ENCODE measurements at places on chromosomes 2 and 18. TPM values are rescaled to one million over a fixed set of nuclear protein-coding genes. Genes with fewer than 3 reads are reported as not detected.

- DNase-seq, result no peak
Observed at GRCh38 chr18:59231114-59231513, 11.2 kb downstream of the GRP start.

DNA sequence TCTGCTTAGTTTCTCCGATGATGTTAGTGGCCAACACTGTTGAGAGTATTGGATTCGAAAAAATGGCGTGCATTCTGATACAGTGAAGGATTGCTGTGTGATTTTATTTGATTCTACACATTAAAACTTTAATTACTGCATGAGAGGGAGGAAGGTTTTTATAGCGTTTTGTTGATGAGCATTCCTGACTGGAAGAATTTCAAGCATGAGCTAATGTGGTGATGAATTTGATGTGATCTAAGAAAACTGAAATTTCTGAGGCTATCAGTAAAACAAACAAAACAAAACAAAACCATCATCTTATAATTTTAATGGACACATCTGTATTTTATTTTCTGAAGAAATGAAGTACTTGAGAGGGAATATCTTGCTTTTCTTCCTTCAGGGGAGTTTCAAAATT lies 59.6 kb downstream of the ITGB6 start:
- no peak for DNase-seq

- DNase-seq, result no peak
Observed at GRCh38 chr2:128808462-128809258, 490.0 kb upstream of the HS6ST1 start.

DNA sequence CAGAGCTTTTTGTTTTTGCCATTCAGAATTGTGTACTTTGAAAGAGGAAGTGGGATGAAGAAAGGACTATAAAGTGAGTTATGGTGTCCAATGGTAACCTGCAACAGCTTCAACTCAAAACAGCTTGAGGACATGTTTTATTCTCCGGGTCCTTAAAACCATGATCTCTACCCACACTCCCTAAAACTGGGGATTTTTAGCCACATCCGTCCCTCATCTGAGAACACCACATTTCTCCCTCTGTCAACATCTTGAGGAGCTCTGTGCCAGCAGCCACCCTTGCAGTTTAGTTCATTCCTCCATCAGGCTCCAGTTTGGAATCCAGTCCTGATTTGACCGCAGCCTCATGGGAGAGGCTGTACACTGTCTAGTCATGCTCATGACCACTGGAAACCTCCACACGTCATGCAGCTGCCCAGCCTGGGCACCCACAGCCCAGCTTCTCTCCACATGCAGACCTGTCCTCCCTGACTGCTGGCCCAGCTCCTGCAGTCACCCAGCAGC lies 62.6 kb downstream of the C18orf63 start:
- no peak for DNase-seq

GRCh38 chr2:230872151-230872967 lies 7.6 kb downstream of the ITM2C start:
- DNase-seq, result no peak

GRCh38 chr2:234497594-234498235 lies 834 bp upstream of the ARL4C start:
- DNase-seq, result no peak

DNA sequence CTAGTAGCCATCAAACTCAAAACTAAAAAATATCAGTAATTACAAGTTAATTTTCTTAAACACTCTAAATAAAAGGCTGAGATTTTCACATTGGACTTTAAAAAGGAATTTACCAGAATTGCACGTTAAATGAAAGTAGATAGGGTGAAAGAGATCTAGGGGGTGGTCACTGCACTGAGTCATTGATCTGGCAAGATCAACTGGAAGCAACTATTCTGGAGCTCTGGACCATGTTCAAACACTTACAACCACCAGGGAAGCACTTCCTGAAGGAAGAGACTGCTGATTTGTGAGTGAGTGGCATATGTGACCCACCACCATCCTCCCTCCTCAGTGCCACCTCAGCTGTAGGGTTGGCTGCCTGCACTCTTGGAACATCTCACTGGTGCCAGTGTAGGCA lies 111.8 kb downstream of the UGGT1 start:
- DNase-seq, result no peak

- DNase-seq, result no peak
Observed at GRCh38 chr18:5449858-5450509, 93.8 kb downstream of the EPB41L3 start.

GRCh38 chr2:105865222-105865913 lies 120.7 kb downstream of the NCK2 start:
- DNase-seq, result no peak

DNA sequence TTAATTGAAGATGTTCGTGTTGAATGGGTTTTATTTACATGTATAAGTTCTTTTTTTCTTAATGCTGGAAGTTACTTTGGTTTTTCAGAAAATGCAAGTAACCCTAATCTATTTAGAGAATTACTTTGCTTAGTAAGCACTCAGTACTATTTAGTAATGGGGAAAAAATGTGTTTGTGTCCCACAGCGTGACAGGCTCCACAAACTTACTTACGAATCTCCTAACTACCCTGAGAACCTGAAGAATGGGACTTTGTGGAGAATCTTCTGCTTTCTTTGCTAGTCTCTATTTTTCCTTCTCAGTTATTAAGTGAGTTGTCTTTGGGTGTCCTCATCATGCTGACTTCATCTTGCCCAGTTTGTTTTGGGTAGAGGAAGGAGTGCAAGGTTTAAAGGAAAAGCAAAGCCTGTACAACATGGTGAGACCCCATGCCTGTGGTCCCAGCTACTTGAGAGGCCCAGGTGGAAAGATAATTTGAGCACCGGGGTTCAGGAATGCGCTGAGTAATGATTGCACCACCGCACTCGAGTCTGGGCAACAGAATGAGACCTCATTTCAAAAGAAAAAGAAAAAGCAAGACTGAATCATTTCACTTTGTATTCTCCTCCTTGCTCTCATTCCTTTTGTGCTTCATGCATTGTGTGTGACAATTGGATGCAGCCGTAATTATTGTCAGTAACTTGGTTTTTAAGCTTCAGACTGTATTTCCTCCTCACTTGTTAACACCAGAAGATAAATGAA lies 10.2 kb downstream of the NEDD4L start:
- no peak for DNase-seq

- no peak for DNase-seq
Observed at GRCh38 chr18:3015204-3015592, 2.3 kb upstream of the LPIN2 start.

DNA sequence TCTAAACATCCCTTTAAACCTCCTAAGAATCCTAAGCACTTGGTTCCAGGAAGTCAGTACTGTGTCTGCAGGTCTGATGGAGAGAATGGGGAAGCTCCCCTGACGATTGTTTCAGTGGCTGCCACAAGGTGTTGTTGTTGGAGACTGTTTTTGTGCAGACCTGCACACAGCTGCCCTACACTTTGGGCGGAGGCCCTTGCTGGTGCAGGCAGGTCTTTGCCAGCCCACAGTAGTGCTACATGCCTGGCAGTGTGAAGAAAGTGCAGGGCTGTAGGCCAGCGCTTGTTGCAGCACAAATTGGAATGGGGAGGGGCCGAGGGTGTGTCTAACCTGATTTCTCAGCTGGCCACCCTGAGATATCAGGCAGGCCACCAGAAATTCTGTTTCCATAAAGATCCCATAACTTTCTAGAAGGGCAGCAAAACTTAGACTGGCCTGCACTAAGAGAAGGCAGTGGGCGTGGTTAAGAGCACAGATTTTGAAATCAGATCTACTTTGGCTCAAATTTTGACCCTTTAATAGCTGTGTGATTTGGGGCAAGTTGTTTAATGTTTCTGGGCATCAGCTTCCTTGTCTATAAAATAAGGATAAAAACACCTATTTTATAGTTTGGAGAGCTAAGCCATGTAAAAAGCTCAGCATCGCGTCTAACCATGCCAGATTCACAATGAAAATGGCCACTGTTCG lies 83.7 kb upstream of the SLC1A4 start:
- DNase-seq, result no peak

DNA sequence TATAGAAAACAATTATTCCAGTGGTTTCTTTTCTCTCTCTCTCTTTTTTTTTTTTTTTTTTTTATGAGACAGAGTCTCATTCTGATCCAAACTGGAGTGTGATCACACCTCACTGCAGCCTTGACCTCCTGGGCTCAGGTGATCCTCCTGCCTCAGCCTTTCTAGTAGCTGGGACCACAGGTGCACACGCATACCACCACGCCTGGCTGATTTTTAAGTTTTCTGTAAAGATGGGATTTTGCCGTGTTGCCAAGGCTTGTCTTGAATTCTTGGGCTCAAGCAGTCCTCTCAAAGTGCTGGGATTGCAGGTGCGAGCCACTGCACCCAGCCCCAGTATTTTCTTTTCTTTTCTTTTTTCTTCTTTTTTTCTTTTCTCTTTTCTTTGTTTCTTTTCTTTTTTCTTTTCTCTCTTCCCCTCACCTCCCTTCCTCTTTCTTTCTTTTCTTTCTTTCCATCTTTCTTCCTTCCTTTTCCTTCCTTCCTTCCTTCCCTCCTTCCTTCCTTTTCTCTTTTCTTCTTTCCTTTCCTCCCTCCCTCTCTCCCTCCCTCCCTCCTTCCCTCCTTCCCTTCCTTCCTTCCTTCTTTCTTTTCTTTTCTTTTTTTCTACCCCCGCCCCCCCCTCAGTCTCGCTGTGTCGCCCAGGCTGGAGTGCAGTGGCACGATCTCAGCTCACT lies 76.9 kb downstream of the ZNF532 start:
- no peak for DNase-seq

DNA sequence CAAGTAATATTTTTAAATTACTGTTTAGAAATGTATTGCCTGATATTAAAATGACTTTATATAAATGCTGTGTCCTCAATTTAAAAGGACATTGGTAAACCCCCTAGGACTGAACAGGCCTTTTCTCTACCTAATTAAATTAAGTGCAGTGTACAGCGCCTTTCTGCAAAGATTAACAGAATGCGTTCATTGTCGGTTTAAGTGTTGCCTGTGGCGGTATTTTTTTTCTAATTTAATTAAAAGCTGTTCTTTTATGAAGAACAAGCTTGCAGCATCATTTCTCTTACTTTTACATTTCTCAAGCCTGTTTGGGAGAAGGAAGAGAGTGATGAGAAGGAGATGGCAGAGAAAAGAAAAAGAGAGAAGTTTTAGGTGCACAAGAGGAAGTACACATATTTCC lies 344.9 kb downstream of the CPS1 start:
- no peak for DNase-seq

GRCh38 chr2:182077023-182077422 lies 91.4 kb downstream of the PPP1R1C start:
- no peak for DNase-seq

GRCh38 chr2:15331787-15332186 lies 229.3 kb downstream of the NBAS start:
- DNase-seq, result no peak

- DNase-seq, result no peak
Observed at GRCh38 chr2:863732-864450, 86.8 kb upstream of the SNTG2 start.

GRCh38 chr2:14557916-14558315 lies 74.6 kb upstream of the LRATD1 start:
- DNase-seq, result no peak

DNA sequence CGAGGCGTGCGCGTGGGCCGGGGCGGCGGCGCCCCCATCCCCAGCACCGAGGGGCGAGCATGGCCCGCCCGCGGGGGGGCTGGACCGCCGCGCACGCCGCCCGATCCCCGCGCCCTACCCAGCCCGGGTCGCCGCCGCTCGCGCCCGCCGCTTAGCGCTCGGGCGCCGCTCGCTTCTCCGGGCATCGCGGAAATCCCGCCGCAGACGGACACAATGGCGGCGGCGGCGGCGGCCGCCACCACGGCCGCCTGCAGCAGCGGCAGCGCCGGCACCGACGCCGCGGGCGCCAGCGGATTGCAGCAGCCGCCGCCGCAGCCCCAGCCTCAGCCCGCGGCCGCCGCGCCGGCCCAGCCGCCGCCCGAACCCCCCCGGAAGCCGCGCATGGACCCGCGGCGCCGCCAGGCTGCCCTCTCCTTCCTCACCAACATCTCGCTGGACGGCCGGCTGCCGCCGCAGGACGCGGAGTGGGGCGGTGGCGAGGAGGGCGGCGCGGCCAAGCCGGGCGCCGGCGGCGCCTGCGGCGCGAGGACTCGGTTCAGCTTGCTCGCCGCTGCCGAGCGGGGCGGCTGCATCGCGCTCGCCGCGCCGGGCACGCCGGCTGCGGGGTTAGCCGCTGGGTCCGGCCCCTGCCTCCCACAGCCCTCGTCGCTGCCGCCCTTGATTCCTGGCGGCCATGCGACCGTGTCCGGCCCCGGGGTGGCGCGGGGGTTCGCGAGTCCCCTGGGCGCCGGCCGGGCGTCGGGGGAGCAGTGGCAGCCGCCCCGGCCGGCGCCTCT lies 453 bp downstream of the CABLES1 start:
- DNase-seq, result no peak

DNA sequence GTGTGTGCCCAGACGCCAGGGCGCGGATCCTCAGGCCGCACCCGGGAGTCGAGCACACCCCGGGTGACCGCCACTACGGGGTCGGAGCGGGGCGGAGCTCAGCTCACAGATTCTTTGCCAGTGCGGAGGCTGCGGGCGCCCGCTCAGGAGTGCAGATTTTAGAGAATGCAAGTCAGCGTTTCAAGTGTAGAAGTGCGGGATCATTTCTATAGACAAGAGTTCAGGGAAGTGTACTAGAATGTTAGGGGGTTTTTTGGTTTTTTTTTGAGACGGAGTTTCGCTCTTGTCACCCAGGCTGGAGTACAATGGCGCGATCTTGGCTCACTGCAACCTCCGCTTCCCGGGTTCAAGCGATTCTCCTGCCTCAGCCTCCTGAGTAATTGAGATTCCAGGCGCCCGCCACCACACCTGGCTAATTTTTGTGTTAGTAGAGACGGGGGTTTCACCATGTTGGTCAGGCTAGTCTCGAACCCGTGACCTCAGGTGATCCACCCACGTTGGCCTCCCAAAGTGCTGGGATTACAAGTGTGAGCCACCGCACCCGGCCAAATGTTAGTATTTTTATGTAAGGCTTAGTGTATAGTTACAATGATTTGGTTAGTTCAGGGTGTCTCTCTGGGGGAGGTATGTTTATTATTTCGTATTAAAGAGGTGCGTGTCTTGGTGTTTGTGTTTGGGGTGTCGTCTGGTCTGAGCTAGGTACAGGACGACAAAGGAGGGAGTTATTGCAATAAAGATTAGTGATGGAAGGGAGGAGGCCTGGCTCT lies 619 bp upstream of the FAM168B start:
- no peak for DNase-seq

DNA sequence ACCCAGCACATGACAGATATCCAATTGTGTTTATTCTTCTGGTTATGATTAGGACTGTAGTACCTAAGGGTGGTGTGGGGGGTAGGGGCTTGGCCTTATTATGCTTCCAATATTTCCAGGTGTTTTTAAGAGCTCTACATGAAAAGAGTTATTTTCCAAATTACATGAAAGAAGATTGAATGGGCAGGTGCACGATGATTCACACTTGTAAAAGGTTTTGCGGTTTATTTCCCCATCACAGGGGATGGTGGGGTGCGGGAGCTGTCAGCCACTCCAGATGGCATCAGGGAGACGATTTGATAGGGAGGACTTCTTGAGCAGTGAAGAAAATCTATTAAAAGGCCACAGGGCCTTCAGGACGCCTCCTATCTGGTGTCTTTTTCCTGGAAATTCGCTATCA lies 15.1 kb upstream of the CCBE1 start:
- DNase-seq, result no peak

- DNase-seq, result peak; percentile 61
Observed at GRCh38 chr18:6741232-6741663, 11.7 kb downstream of the ARHGAP28 start.

The UNC80 gene
- polyA plus RNA-seq, result 1.3 TPM

The PLCD4 gene
- polyA plus RNA-seq, result 10.1 TPM

The EVX2 gene
- not detected for polyA plus RNA-seq

The PSME4 gene
- polyA plus RNA-seq, result 54.5 TPM

The FOXI3 gene
- polyA plus RNA-seq, result 0.19 TPM

The CPLX4 gene
- polyA plus RNA-seq, result 0.26 TPM

The AKAIN1 gene
- polyA plus RNA-seq, result not detected

The APCDD1 gene
- 123 TPM for polyA plus RNA-seq

The ITGA6 gene
- polyA plus RNA-seq, result 115 TPM

The CLEC4F gene
- polyA plus RNA-seq, result 0.06 TPM

The HS1BP3 gene
- 18.7 TPM for polyA plus RNA-seq
